ENCODE measurements at places on chromosomes 6 and 20.
A peak's percentile ranks its signal among the peaks of the same experiment; 100 is the strongest.

- DNase-seq = no peak
Measured at GRCh38 chr20:52704553-52704952, 267.6 kb upstream of the TSHZ2 start.

GRCh38 chr20:17210983-17211382, 15.9 kb upstream of the PCSK2 start:
- DNase-seq = no peak

DNA sequence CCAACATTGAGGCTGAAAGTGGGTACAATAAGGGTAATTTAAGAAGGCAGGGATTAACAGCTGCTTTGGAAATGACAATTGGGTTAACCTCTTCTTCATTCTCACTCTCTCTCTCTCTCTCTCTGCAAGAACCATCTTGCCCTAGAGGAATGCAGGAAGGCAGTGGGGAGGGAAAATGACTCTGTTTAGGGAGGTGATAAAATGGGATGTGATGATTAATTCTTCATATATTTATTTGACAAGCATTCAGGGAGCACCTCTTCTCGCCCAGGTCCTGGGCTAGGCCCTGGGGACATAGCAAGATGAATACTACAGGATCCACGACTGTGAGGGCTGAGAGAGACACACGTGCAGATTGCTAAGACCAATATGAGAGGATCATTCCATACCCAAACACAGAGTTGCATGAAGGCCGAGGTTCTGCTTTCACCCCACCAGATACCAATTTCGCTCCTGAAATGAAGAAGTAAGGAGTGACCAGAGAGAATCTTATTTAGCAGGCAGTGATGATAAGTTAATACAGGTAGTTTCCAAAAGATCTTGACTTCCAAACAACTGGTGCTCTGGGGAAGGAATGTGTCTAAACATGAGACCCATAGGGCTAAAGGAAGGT, 13.3 kb upstream of the PTPN1 start:
- peak; percentile 20 for DNase-seq

GRCh38 chr6:14118091-14118439, 493 bp downstream of the CD83 start:
- DNase-seq = no peak

- DNase-seq = peak; percentile 25
Measured at GRCh38 chr6:2237001-2237400, 8.4 kb downstream of the GMDS start.

GRCh38 chr6:116066789-116067188, 6.1 kb upstream of the FRK start:
- DNase-seq = no peak

GRCh38 chr6:14174226-14174625, 56.7 kb downstream of the CD83 start:
- no peak for DNase-seq
